ENCODE measurements at places on chromosomes 3 and 15. TPM values are rescaled to one million over a fixed set of nuclear protein-coding genes. Genes with fewer than 3 reads are reported as not detected.
A peak's percentile ranks its signal among the peaks of the same experiment; 100 is the strongest.

GRCh38 chr15:44038755-44039191 is 156.3 kb downstream of the FRMD5 start:
- DNase-seq, result peak; percentile 72

DNA sequence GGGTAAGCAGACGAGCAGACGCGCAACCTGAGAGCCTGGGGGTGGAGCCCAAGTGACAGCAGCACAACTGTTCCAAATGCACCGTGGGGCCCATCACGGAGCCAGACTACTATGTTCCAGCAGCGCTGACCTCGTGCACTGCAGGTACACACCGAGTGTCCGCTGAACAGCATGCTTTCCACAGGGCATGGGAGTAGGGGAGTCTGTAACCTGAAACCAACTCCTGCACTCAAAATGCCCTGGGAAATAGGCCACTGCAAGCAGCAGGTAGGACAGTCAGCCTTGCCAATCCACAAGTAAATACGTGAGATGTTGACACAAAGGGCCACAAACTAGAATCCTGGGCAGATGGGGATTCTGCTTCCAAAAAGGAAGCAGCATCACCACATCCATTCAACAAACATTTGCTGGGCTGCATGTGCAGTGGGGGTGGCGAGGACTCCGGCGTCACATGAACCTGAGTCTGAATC is 73.9 kb downstream of the TBC1D2B start:
- DNase-seq, result no peak

- no peak for DNase-seq
Observed at GRCh38 chr3:113079218-113079961, 88.6 kb downstream of the GTPBP8 start.

DNA sequence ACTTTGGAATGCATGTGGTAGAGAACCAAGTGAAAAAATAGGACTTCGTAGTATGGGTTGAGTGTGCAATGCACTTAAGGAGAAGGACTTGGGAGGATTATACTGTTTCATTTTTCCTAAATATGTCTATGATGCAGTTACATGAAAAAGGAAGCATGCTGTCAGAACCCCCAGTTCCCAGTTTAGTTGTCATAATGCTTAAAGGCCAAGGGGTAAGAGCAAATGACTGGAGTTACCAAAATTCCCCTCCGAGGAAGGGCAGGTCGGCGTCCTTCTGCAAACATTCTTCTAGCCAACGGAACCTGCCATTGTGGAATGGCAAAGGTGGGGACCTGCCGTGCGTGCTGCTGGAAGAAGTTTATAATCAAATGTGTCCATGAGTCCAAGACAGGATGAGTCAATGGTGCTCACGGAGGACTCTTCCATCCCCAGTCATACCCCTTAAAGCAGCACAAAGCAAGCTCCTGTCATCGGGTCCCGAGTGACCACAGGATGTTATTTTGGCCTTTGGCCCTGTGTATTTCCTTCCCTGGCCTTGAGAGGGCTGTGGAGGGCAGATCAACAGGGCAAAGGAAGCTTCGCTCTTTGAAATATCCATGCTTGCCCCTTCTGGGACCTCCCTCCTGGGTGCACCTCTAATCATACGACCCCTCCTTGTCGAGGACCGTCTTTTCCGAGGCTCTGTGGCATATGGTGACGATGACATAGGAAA is 93.2 kb downstream of the SLCO3A1 start:
- no peak for DNase-seq

DNA sequence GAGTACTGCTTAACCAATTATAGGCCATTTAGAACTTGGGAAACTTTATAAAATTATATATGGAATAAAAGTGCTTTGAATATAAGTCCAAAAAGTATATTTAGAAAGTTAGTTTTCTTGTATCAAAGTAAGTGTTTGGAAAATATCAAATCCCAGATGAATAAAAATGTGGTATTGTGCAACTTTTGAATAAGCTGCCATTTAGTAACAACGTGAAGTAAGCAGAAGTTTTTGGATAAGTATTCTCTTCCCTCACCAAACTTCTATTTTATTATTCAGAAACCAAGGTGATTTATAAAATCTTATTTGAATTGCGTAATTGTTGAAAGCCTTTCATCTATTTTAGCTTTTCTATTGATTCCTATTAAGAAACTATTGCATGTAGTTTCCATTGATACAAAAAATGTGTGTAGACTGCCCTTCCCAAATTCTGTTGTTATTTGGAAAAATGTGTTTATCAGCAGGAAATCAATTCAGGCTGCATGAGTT is 806.2 kb downstream of the NSUN3 start:
- no peak for DNase-seq

The GCNT3 gene
- 14.8 TPM for total RNA-seq

The LEKR1 gene
- total RNA-seq, result 1.6 TPM
